ENCODE measurements at places on chromosomes 11 and 22.
A peak's percentile ranks its signal among the peaks of the same experiment; 100 is the strongest.

DNA sequence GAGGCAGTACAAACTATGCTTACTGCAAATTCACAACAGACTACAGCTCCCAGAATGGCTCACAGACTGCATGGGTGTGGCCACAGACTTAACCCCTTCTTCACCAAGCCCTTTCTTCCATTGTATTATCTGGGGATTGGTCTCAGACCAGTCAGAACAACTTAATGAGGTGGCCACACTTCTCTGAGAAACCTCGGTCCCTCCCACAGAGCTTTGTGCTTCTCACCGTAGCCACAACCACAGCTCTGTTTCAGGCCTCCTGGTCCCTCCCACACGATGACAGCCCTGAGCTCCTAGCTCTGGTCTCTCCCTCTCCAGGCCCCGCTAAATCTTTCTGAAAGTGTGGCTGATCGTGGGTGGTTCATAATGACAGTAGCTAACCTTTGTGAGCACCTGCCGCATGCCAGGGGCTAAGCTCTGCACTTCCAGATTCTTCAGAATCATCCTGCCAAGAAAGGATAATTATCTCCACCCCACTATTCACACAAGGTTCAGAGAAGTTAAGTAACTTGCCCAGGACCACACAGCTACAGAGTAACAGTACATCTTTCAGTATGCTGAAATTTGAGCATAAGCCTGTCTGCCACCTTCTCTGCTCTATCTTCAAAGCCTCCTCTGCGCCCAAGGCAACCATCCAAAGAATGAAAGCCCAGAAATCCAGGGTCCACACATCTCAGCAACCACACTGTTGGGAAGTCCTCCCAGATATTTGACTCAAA, 5.4 kb downstream of the PDE2A start:
- peak; percentile 88 for DNase-seq

GRCh38 chr11:66082946-66083698, 13.1 kb downstream of the PACS1 start:
- DNase-seq, result no peak

DNA sequence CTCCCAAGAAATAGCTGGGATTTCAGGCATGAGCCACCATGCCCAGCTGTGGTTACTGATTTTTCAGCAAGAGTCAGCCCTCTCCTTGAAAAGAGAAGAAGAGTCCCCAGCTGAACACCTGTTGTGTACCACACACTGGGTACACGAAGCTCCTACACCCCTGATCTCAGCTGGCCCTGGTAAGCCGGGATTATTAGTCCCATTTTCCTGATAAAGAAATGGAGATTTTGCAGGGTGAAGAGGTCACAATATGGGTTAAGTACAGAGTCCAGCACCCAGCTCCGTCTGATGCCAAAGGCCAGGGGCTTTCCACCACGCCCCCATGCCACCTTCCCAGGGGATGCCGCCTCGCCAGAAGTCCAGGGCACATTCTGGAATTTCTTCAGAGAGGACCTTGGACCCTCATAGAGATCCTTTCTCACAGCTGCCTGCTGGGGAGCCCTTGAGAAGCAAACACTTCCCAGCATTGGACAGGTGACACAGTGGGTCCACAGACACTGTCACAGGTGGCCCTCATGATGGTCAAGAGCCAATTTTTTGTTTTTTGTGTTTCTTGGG, 19.8 kb upstream of the HMOX1 start:
- no peak for DNase-seq

GRCh38 chr22:45231293-45231692, 9.4 kb downstream of the KIAA0930 start:
- DNase-seq, result no peak

DNA sequence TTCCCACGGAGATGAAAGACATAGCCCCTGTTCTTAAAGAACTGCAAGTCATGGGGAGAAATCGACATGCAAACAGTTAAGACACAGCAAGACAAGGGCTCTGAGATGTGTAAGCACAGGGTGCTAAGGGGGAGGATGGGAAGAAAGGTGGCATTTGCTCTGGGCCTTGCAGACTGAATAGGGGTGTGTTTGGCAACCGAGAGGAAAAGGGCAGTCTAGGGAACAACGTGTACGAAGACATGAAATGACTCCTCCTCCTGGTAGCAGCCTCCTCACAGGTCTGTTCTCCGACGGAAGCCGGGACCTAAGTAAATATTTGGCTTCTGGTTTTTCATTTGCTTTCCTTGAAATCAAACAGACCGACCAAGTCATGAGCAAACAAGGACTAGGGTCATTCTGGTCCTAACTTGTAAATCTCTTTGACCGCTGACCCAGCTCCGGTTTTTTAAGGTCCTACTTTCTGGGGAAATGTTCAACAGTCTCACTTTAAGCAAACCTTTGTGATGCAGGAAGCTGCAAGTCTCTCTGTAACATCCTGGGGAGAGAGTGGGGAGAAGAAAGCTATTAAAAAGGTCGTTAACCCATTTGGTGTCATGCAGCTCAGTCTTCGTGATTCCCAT, 19.7 kb downstream of the NNMT start:
- no peak for DNase-seq

- DNase-seq, result no peak
These were observed 45.2 kb downstream of the SC5D start for GRCh38 chr11:121337740-121338272.

DNA sequence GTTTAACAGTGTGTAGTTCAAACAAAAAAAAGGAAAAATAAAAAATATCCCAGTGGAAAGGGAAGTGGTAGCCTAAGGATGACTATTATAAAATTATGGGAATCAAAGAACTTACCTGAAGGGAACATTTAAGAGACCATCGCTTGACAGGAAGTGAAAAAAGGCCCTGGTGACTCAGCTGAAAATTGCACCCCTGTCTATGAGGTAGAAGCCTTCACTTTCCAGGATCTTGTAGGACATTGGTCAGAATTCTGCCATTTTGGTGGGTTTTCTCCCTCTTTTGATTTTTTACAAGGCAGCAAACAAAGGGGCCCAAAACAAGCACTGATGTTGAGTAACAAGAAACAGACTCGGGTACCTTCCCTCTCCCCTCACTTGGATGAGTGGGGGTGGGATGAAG, 15.6 kb downstream of the DDX17 start:
- no peak for DNase-seq

GRCh38 chr11:111663820-111664219, 61.6 kb downstream of the SIK2 start:
- DNase-seq, result no peak

GRCh38 chr11:41222236-41222635, 237.2 kb downstream of the LRRC4C start:
- DNase-seq, result no peak

GRCh38 chr11:61429346-61429690, 457 bp downstream of the CPSF7 start:
- peak; percentile 86 for DNase-seq

DNA sequence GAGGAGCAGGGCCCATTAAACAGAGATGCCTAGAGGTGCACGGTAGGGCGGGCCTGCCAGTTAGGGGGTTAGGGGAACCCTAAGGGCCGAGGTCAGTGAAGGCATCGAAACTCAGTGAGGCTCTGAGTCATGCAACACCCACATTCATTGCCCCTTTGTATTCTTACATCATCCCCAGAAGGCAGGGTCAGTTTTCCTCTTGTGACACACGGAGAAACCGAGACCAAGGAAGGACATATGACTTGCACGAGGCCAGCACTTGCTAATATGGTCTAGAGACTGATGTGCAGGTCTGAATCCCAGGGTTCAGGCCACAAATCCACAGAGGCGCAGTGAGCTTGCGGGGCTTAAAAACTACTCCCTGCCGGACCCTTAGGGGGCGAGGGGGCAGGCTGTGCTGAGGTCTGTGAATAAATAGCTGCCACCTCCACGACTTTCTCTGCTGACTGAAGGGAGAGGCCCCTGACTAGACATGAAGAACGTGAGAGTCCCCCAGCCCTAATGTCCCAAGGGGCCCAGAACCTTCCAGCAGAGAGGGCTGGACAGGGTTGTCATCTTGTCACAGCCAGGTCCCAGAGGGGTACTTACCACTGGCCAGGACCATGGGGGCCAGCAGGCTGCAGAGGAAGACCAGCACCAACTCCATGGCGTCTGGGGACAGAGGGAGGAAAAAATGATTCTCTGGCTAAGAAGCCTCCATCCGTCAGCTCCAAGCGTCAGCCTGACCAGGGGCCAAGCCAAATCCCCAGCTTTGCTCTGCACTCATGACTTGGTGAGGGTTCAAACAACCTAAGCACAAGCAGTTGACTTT, 17.8 kb upstream of the FXYD2 start:
- no peak for DNase-seq

GRCh38 chr11:30741039-30741550, 154.9 kb upstream of the MPPED2 start:
- no peak for DNase-seq

GRCh38 chr11:128422576-128423370, 164.6 kb downstream of the ETS1 start:
- no peak for DNase-seq

DNA sequence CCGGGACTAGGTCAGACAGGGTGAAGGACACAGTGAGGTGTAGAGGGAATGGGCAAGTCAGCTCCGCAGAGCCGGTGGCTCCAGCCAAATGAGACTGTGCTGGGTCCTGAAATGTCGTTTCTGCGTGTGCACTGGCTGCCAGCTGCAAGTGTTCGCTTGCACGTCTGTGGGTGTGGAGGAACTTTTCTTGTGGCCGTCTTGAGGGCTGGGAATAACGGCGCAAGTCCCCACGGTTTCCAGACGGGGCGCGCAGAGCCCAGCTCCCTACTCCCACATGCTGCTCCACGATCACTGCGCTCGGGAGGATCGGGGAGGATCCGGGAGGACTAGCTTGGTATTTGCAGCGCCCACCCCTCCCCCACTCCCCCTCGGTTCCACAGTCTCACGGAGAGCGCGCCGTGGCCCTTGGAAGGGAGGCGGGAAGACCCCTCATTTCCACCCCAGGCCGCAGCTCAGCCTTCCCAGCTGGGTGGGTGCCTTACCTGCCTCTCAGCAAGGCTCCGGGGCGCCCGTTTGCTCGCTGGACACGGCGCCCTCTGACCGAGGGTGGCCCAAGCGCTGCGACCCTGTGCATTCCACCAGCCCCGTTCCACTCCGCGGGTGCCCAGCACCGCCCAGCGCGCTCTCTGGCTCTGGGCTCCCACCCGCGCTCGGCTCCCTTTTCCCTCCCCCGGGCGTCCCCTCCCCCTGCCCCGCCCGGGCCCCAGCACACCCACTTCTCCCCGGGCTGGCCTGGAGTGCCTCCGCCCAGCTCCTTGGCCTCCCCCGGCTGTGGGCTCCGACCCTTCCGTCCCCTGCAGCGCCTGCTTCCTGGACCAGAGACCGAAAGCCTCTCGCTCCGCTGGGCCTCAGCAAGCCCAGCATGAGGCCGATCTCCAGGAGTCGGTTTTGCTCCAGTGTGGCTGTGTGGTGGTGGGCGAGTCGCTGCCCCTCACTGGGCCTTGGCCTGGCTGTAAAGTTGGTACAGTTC, at the start of gene KCNE3:
Gene KCNE3 (minus strand): TSS at position 634 of the 970 bp plus-strand sequence. CDS start 9,986 bp downstream, outside the sequence.
- DNase-seq, result no peak

DNA sequence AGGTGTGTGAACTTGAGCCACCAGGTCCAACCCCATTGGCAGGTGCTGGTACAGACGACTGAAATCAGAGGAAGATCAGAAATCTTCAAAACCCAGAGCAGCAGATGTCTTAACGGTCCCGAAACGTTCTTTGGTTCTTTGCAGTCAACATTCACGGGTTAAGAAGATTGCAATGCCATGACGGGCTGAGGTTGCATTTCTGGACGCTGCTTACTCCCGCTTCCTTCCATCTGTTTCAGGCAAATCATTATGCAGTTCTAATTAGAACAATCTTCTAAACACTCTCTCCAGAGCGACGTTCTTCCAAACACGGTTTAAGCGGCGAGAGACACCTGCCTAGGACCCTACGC, 492 bp upstream of the LUZP2 start:
- no peak for DNase-seq

DNA sequence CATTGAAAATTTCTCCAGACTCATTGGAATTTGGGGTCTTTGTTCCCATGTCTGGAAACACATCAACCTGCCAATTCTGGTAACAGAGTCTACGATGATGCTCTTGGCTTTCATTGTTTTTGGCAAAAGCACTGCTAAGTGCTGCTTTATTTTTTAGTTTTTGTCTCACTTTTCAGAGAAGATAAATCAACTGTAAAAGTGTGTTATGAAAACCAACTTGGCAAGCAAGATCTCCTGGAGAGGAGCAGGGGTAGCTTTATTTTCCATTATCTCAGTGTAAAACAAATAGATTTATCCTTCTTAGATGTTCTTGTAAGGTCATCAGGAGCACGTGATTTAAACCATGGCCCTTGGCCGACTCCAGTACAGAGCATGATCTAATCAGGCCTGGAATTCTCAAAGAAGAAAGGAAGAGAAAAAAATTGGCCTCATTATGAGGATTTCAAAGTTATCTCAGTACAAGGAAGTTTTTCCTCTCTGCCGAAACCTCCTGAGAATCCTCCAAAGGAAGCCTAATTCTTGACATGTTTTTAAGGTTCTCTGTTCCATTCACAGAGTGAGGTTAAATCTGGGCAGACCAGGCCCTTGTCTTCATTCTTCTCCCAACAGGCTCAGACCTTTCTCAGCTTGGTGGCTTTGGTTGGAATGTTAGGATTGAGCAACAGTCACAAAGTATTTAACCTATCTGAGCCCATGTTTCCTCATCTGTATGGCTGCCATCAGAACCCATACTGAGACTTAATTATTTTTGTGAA, 16.4 kb upstream of the PAMR1 start:
- DNase-seq, result no peak

DNA sequence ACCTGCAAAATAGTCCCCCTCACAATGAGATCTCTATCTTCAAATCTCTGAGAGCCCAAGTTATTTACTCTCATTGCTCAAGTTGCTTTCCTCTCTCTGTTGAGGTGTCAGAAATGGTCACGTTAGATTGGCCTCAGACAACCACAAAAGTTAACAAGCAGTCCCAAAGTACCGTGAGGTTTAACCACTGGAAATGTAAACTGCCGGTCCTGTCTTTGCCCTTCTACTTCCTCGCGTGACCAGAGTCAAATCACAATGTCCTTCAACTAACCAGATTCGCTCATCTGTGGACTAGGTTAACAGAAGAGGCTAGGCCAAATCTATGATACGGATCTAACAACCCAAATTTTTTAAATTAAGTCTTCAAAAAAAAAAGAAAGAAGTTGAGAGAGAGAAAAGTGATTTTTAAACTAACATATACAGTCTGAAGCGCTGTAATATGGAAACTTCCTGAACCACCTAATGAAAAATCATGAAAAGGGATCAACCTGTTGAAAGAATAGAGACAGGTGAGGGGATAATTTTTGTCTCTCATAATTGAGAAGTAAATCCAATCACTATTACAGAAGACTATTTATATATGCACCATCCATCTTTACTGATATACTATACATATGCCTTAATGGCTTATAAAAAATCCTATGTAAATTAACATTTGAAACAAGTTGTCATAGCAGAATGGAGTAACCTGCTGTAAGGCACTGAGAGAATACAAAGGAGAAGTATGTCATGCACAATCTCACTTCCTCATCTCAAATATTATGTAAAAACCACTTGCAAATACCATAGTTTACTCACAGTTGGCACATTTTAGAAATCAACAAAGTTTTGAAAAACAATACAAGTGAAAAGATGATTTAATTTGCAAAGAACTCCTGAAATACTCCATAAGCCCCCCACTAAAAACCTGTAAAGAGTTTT, 3.3 kb upstream of the JAML start:
- peak; percentile 29 for DNase-seq

Data from GM20000 (cell line).